ENCODE measurements at places on chromosomes 3 and 15. TPM values are rescaled to one million over a fixed set of nuclear protein-coding genes. Genes with fewer than 3 reads are reported as not detected.

Gene ALDH1A2
- total RNA-seq: 12.6 TPM

Gene TEX9
- total RNA-seq: 4.4 TPM

Gene SHC4
- total RNA-seq: 1.2 TPM

Gene EFHB
- total RNA-seq: 0.61 TPM

Gene UTS2B
- total RNA-seq: not detected

Gene EFCAB12
- total RNA-seq: not detected

Gene ALS2CL
- 6.5 TPM for total RNA-seq

Gene GHRL
- total RNA-seq: not detected

Gene CPN2
- not detected for total RNA-seq
